ENCODE measurements at places on chromosomes 2 and 18.

GRCh38 chr18:48100651-48101165 is 170.2 kb upstream of the SMAD2 start:
- DNase-seq: no peak

- DNase-seq: no peak
Observed at GRCh38 chr2:42787788-42788477, 4.5 kb downstream of the HAAO start.

GRCh38 chr2:44429034-44429433 is 67.3 kb downstream of the CAMKMT start:
- no peak for DNase-seq

DNA sequence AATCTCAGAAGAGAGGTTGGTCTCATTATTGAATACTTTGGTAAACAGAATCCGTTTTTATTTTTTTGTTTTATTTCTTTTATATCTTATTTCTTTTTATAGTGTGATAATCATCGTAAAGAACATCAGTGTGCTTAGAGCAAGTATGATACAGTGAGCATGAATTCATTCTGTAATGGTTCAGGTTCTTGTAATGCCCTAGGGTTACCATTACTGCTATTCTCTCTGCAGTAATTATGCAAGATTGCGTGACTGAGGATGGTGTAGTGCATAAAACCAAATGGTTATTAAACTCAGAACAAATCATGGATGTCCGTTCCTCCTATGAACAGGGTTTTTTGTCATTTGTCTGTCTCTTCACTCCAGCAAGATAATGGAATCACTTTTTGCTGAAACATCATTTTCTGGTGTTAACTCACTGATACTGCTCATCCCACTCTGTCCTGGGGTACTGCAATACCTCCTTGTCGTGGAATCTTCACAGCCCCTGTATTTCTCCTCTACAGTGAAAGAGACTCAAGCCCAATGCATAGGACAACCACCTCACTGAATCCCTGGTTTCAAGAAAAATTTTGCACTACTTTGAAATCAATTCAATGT is 274.8 kb upstream of the ST6GAL2 start:
- DNase-seq: no peak

DNA sequence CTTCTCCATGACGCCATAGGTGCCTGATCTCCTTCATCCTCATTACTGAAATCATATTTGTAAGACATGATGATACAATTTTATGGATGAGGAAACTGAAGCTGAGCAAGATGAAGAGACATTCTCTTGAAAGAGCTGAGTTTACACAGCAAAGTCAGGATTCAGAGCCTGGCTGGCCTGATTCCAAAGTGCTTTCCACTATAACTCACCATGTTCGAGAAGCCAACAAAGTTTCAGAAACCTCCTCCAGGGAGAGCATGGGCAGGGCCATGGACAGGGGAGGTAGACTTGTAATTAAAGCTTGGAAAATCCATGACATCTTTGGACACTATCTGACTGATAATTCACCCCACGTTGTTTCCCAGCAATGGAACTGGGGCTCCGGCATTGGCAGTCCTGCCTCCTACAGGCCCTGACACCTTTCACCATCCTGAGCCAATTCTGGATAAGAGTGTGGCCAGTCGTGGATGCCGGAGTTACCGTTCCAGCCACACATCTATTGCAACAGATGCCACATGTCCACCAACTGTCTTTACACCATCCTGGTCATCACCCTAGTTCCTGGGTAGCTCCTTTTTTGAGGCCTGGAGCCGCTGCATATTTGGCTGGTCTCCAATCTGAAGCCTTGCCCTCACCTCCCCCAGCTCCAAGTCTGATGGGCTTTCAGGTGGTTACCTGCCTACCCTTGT is 85.0 kb upstream of the PPP1CB start:
- no peak for DNase-seq

- no peak for DNase-seq
Observed at GRCh38 chr2:106065983-106066820, 127.9 kb downstream of the UXS1 start.

DNA sequence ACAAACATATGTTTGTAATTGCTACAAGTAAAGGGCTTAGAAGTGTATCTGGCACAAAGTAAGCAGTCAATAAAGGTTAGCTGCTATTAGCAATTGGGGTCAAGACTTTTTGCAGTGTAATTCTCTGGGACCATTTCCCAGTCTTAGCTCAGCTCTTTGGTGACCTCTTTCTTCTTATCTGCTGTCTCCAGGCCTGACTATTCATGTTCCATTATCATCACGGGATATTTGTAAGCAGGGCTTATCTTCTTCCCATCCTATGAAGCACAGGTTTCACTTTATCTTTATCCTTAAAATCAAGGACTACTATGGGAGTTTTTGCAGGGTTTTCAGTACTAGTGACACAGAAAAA is 131.7 kb downstream of the DOCK10 start:
- no peak for DNase-seq

DNA sequence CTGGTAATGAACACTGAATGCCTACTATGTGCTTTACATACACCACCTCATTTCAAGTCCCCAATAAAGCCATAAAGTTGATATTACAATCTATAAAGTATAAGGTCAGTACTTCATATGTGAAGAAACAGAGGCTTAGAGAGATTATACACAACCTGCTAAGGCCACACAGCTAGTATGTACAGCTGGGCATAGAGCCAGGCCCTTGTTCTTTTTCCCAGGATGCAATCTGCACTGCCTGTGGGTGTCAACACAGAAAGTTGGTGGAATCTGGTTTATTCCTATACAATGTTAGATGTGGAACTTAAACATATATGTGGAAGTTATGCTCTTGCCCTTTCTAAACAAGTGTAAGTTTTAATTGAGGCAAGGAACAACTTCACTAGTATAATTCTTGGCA is 32.8 kb downstream of the INSIG2 start:
- no peak for DNase-seq

DNA sequence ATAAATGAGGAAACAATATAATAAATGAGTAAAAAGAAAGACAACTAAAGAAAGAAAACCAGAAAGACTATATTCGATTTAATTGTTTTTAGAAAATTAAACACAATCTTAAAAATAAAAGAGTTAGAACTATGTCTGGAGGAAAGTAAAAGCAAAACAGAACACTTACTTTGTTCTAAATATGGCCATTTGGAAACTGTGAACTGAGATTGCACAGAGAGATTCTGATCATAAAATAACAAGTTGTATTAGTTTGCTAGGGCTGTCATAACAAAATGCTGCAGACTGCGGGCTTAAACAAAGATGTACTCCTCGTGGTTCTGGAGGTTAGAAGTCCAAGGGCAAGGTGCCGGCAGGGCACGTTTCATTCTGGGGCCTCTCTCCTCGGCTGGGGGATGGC is 128.1 kb upstream of the AQP4 start:
- no peak for DNase-seq

DNA sequence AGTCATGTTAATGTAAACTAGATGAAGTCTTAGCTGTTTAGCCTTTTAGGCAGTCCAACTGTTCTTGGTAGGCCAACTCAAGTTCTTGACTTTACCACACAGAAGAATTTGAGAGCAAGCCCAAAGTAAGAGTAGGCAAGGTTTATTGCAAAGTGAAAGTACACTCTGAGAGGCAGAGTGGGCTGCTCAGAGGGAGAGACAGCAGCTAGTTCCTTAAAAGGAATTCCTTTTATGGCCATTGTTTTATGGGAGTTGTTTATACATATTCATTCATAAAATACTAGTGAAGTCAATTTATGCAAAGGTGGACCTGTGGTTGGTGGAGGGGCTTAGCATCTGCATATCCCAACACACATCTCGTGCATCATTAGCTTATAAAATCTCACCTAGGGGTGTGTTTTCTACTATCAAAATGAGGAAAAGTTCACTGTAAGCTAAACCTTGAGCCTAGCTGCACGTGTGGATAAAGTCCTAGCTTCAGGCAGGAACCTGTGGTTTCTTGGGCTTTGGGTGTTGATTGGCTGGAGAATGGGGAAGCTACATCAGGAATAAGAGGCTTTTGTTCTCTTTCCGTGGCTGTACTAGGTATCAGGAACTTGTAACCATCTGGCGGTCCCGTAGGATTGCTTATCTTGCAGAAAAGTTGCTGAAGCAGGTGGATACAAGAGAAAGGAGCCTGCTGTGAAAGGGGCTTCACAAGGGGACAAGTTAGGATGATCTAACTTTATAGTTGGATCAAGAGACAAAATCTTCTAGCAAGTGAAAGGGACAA is 110.4 kb upstream of the GULP1 start:
- no peak for DNase-seq

GRCh38 chr2:167599219-167599618 is 648.2 kb downstream of the STK39 start:
- no peak for DNase-seq

DNA sequence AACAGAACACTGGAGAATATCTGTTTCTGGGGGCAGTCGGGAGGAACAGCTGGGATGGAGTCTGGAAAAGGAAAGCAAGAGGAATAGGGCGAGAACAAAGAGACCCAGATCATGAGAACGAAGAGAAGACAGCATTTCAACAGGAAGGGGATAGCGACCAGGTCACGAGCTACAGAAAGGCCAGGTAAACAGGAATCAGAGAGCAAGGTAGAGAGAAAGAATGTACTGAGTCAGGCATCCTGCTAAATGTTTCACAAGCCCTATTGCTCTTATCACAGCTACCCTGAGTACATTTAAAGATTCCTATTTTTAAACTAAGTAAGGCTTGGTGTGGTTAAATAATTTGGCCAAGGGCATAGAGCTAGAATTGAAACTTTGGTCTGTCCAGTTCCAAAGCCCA is 254.9 kb upstream of the RAB12 start:
- no peak for DNase-seq

DNA sequence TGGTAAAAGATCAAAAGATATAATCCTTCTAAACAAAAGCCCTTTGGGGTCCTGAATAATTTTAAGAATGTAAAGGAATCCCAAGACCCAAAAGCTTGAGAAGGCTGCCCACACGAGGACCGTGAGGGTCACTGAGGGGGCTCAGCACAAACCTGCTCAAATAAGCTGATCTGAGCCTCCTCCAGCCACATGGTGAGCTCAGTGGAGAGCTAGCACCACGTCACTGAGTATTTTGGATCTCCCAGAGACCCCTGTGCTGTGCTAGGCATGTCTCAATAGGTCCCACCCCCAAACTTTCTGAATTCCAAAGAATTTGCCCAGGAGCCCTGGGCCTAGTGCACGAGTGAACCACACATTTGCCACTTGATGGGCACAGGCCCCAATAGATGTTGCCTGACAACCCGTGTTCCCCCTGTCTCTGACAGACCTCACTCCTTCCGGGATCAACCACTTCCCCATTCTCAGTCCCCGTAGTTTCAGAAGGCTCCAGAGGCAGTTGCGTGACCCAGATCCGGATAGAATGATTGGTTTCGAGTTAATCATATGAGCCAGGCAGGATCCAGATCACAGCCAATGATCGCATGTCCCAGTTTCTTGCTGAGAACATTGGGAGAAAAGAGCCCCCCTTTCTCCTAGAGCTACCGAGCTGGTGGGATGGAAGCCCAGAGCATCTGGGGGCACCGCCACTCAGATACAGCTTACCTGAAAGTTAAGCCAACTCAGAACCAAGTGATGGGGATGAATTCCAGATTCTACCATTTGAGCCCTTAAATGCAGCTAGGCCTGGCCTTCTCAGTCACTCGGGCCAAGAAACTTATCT is 203.8 kb downstream of the TNS1 start:
- DNase-seq: no peak

DNA sequence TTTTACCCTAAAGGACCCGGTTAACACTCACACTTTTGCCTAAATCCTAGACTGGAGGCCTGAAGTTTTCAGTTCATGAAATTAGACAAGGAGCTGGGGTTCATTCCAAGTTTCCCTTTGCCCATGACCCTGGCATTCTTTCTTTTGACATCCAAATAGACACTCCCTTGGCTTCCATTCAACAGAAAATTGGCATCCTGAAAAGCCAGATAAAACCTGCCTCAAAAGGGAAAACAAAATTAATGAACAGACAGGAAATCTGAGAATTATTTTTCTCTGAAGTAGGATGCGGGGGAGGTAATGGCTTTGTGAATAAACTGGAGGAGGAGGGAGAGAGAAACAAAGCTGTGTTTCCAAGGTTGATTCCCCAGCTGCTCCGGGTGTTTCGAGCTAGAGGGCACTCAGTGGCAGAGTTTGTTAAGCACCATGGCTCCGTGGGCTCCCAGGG is 41.0 kb downstream of the SPP2 start:
- DNase-seq: no peak

- no peak for DNase-seq
Observed at GRCh38 chr18:22558945-22559385, 141.2 kb upstream of the CTAGE1 start.

- DNase-seq: no peak
Observed at GRCh38 chr2:140436936-140437335, 1656.7 kb upstream of the NXPH2 start.

- DNase-seq: peak; percentile 45
Observed at GRCh38 chr2:111702119-111702803, 181.7 kb downstream of the ANAPC1 start.

GRCh38 chr2:64932371-64933216 is 56.6 kb upstream of the SLC1A4 start:
- no peak for DNase-seq

DNA sequence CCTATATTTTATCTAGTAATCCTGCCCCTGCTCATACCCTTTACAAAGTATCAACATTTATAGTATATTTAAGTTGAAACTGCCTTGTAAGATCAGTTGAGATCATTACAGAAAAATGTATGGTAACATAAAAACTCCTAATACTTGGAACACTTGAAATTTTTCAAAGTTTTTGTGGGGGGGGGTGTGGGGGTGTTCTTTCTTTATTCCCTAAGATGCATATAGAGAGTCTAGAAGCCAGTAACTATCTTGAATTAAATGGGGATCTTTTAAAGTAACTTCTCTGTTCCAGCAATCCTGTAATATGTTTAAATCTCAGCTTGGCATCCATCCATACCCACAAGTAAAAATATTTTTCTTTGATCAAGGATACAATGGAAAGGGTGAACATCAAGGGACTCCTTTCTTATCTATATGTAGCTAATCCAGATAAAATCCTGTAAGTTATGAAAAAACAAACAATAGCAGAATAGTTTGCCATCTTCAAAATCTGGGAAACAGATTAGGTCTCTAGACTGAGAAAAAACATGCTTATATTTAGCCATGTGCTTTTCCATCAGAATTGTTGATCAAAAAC is 455.3 kb downstream of the MEIS1 start:
- DNase-seq: no peak

GRCh38 chr2:29295845-29296244 is 180.6 kb downstream of the CLIP4 start:
- DNase-seq: no peak

GRCh38 chr2:130390460-130391057 is 34.7 kb downstream of the PTPN18 start:
- no peak for DNase-seq

GRCh38 chr2:191355170-191355758 is 110.1 kb downstream of the MYO1B start:
- no peak for DNase-seq

- no peak for DNase-seq
Observed at GRCh38 chr2:7071154-7071553, 153.9 kb downstream of the RNF144A start.

All from activated naive CD4-positive, alpha-beta T cell treated with anti-CD3 and anti-CD28 coated beads, Interleukin-2, amount 50 U/mL, for 16 hours (primary cell).